ENCODE measurements at places on chromosomes 5 and 9.

- no peak for ATAC-seq
Measured at GRCh38 chr9:92059661-92060060, 55.6 kb downstream of the SPTLC1 start.

- no peak for ATAC-seq
Measured at GRCh38 chr5:8721536-8721935, 824.3 kb downstream of the SEMA5A start.

GRCh38 chr5:69167493-69167855 is 524 bp downstream of the CCNB1 start:
- ATAC-seq = no peak

- ATAC-seq = no peak
Measured at GRCh38 chr9:83620841-83621636, 1.9 kb upstream of the IDNK start.

- ATAC-seq = no peak
Measured at GRCh38 chr9:115978091-115978490, 175.5 kb upstream of the PAPPA start.

GRCh38 chr9:113522858-113523257 is 59.3 kb downstream of the RGS3 start:
- no peak for ATAC-seq
